ENCODE measurements at places on chromosomes 2 and 18.

GRCh38 chr18:46917108-46917802 lies at the start of the genes KATNAL2 and PIAS2:
Gene KATNAL2 (plus strand): TSS chr18:46917602. CDS start chr18:46946873, 29,271 bp downstream.
Gene PIAS2 (minus strand): TSS chr18:46917507. CDS start chr18:46917345, 162 bp downstream.
- peak; percentile 59 for DNase-seq

- no peak for DNase-seq
These were observed 37.6 kb upstream of the MGAT4A start for GRCh38 chr2:98768384-98769113.

GRCh38 chr2:33652830-33653229 lies 53.7 kb upstream of the FAM98A start:
- DNase-seq = no peak

GRCh38 chr2:11618708-11619062 lies 51.3 kb downstream of the NTSR2 start:
- DNase-seq = no peak

DNA sequence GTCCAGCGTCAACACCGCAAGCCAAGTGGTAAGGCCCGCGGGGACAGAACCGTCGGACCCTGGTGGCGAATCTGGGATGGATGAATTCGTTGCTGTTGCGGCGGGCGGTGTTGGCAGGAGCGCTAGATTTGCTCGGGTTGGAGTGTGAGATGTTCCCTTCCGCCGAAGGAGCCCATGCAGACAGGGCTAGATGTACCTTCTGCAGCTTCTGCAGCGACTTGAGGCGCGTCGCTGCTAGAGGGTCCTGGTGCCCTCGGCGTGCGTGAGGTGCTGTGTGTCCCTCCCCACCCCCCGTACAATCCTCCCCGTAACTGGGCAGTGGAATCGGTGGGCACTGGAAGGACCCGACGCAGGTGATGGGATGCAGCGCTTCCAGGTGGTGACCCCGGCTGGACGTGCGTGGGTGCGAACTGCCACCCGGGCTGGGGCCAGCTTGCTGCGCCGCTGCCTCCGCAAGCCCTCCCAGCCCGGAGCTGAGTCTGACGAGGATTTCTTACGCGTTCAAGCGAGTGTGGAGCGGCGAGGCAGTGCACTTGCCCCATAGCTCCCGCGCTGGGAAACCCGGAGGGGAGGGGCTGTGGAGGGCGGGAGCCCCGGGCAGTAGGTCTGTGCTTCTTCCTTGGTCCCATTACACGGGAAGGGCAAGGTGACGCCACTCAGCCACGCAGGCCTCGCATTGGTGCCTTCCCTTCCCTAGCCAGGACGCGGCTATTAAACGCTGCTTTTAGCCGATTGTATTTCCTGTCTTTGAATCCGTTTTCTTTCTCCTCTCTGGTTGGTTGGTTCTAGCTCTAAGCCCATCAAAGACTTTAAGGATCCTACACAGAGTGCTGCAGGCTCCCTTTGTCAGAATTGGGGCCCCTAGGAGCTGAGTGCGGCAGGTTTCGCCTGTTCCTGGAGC lies 34.2 kb downstream of the CHRNA1 start:
- DNase-seq = no peak

- DNase-seq = no peak
These were observed 756 bp upstream of the OST4 start for GRCh38 chr2:27071990-27072830.

DNA sequence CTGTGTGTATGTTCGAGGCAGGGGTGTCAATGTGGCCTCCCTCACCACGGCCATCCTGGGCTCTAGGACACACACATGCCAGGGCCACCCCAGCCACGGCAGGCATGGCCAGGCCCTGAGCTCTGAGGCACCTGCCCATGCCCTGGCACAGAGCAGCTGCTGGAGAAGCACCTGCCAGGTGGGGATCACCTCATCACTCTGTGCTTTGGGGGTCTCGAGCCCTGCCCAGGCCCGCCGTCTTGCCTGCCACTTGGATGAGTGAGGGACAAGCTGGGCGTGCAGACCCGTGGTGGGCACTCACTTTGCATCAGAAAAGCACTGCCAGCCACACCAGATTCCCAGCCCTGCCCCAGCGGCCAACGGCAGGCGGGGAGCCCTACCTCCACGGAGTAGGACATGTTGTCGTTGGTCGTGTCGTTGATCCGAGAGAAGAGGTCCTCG lies 33.1 kb downstream of the KIF1A start:
- no peak for DNase-seq

DNA sequence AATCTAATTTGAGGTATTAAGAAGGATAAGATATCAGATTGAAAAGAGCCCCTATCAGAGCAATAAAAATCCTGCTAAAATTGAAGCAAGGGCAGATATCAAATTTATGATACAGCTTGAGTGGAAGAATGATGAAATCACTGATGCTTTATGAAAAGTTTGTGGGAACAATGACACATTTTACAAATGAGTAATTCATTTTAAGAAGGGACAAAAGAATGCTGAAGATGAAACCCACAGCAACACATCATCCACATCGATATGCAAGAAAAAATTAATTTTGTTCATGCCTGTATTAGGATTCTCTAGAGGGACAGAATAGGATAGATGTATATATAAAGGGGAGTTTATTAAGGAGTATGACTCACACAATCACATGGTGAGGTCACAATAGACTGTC lies 355.6 kb upstream of the GYPC start:
- no peak for DNase-seq

DNA sequence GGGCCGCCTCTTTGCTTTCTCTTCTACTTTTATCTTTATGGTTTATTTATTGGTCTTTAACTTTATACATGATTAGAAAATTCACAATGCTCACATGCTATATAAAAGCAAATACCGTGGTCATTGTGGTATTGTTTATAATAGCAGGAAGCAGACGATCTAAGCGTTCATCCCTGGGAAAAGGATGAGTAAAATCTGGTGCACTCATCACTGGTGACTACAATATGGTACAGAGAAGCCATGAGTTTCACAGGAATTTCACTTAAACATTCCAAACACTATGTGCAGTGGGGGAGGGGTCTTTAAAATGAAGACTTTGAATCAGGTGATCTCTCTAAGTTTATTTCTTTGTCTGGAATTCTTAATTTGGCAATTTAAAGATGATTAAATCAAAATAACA lies 97.9 kb downstream of the SCN3A start:
- no peak for DNase-seq

DNA sequence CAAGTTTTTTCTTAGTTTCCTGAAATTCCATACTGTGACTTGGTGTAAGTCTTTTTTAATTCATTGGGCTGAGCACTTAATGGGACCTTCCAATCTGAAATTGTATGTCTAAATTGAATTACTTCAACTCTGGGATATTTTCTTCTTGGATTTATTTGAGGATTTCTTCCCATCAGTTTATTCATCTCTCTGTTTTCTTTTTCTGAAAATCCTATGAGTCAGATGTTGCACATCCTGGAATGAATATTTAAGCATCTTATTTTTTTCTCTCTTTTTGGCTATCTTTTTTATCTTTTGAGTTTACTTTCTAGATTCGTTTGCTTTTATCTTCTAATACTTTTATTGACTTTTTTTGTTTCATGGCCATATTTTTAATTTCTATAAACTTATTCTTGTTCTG lies 55.4 kb upstream of the ACYP2 start:
- no peak for DNase-seq

GRCh38 chr2:182324665-182325064 lies 102.2 kb downstream of the PDE1A start:
- no peak for DNase-seq

- DNase-seq = no peak
These were observed 77.2 kb downstream of the LIPG start for GRCh38 chr18:49638891-49639557.

GRCh38 chr2:214809751-214810564 lies 475 bp upstream of the BARD1 start:
- peak; percentile 93 for DNase-seq

DNA sequence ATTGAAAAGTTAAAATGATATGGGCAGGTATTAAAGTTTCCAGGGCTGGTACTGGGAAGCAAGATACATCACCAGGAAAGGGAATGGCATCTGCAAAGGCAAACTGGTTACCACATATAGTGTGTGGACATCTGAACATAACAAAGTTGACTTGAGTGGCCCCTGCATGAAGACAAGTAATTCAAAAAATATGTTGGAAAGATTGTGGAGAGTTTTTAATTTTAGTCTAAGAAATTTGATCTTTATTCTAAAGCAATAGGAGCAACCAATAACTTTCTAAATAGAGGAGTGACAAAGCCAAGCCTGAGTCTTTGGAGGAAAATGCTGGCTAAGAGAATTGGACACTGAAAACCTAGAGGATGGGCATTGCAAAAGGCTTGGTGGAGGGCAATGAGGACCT lies 278.2 kb downstream of the ALK start:
- DNase-seq = no peak

DNA sequence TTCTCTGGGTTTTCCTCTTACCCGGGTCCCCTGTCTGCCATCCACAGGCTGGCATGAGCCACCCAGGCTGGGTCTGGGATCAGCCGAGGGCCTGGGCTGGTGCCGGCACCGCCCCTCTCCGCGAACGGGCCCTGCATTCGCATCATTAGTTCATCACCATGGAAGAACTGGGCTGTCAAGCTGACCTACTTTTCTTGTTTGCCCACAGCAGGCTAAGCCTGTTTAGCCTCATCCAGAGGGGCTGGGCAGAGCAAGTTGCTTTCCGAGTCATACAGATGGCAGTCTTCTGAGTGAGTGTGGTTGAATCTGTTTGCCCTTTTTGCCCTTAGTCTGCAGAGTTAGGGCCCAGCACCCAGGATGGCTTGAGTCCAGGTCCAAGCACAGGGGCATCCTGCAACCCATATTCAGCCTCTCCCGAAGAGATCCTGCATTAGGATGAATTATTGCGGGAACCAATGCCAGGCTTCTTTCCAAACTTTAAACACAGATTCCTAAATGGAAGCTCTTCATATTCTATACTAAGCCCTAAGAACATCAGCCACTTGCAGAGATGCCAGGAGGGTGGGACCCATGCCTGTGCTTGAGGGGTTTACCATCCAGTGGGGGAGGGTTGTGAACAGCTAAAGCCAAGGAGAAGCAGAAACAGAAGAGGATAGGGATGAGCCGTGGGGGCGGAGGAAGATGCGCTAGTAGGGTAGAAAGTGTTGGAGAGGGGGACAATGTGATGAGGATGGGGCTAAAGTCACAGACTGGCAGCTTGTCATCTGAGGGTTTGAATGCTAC lies 68.0 kb downstream of the NPAS2 start:
- DNase-seq = no peak

- peak; percentile 56 for DNase-seq
These were observed 4.0 kb downstream of the ID2 start for GRCh38 chr2:8685697-8686358.

Data from AML-193 (cell line).